ENCODE measurements at places on chromosomes 1 and 21.

DNA sequence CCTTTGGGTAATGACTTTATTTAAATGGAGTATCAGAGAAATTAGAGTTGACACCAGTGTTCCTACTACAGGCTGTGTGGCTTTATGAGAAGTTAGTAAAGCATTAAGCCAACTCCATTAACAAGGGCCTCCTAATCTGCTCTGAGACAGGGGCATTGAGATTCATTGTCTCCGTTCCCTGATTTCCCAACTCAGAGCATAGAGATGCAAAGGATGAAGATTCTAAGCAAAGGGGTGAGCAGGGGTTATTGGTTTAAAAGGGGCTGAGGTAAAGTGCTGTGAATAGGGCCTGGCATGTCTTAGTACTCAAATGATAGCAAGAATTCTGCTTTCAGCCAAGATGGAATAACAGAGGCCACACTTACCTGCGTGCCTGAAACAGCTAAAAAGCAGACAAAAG is 428.4 kb downstream of the PTPRU start:
- DNase-seq = no peak

GRCh38 chr1:25661043-25661815 is 44.6 kb downstream of the MAN1C1 start:
- no peak for DNase-seq

- no peak for DNase-seq
Observed at GRCh38 chr21:42672699-42673458, 19.5 kb downstream of the PDE9A start.

DNA sequence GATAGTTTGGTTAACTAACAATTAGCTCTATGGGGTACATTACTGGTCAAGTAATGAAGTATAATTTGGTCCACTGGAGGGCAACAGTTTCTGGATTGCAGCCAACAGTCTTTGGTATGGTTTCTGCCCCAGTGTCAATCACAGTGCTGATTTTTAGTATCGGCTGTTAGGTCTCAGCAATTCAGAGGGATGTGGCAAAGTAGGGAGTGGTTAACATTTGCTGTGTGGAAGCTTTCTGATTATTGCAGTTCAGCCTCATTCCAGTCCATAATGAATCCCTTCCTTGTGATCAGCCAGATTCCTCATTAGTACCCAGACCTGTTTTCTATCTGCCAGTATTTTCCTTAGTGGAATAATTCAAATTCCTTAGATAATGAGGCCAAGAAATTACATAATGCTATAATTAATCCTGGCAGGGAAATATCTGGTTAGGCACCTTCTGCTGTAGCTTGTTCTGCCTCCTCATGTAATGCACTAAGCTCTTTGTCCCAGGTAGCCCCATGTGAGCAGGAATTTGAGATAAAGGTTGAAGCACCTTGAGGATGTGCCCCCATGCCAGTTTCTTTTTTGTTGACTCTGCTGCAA is 14.0 kb downstream of the F3 start:
- DNase-seq = no peak

- no peak for DNase-seq
Observed at GRCh38 chr1:181135437-181135731, 46.9 kb downstream of the IER5 start.

DNA sequence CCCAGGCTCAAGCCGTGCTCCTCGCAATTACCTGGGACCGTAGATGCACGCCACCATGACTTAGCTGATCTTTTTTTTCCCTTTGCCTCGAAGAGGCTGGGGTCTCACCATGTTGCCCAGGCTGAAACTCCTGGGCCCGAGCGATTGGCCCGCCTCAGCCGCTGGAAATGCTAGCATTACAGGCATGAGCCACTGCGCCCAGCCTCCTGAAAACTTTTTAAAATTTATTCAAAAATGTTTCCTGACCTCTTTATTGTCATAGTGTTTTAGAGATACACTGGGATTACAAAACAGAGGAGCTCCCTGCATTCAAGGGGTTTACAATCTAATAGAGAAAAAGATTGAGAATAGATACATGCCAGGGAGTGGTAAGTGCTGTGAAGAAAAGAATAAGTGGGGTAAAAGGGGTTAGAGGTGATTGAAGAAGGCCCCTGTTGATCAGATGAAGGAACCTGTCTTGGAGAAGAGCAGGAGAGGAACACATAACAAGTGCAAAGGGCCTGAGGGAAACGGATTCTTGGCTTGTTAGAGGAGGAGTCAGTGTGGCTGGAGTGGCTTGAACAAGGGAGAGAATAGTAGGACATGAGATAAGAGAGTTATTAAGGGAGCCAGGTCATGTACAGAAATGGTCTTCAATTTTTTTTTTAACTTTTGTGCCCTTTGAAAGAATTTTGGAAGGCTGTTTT is 1.7 kb upstream of the TRIM33 start:
- DNase-seq = no peak

GRCh38 chr1:185440877-185441276 is 123.8 kb upstream of the IVNS1ABP start:
- DNase-seq = no peak

- DNase-seq = no peak
Observed at GRCh38 chr1:23732363-23733224, 10.7 kb upstream of the ELOA start.

DNA sequence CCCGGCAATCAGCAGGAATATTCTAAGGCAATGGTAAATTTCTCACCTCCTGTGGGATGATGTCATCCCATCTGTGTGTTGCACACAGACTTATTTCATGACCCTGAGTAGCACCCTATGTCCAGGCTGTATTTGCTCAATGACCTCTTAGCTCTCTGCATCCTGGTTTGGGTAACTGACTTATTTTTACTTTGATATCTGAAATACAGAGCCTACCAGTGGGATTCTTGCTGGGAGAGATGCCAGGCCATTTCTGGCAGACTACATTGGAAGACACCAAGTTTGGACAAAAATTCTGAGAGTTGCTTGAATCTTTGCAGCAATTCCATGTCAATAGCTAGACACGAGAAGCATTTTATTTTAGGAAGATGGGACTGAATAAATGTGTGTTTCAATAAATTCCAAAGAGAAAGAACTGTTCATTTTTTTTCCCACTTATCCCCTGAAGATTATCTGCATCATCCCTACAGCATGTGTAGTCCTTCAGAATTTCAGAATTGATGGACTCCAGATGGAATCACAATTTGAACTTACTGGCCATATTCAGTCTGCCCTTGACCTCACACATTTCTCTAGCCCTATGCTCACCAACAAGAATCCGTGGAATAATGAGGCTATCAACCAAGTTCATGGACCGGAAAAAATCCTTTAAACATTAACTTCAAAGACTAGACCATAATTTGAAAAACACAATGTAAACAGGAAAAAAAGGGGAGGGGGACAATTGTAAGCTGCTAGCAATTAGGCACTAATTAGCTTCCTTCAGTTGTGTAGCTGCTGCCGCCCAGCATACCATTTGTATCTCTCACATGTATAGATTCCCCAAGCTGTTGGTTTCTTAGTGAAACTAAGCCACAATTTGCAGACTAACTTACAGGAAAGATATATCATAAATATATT is 226.5 kb downstream of the HMCN1 start:
- no peak for DNase-seq

GRCh38 chr1:160251687-160252526 is 10.4 kb downstream of the DCAF8 start:
- peak; percentile 2 for DNase-seq

DNA sequence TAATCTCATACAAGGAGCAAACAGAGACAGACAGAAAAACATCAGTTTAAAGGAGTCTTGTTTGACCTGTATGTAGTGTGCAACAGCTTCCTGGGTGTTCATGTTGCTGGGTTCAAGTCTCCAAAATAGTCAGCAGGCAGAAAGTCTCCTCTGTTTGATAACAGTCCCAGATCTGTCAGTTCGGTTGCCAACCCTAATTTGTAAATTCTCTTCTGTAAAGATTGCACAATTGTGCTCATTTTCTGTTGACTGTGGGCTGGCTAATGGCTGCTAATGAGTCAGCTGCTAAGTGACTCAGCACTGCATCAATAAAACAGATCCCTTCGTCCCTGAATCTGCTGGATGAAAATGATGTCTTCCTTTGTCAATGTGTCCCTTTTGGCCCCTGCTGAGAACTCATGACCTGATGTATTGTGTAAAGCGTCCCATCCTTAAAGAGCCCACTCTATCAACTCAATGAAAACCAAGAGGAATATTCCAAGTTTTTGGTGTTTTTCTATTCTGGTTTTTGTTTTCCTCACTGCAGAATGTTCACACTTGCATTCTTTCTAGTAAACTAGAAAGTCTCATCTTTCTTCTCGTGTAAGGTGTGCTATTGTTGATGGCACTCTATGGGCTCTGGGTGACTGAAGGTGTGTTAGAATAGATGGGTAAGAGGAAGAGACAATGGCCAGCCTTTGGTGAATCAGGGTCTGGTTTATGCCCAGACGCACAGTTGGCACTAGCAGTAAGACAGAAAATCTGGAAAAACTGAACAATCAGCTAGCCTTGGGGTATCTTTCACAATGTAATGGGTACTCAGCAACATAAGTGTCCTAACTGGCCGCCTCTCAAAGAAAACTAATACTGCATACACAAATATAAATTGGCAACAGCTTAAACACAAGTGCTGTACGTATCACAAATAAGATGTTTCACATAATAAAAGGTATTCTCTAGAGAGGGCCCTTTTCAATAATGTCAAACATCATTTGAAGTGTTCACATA is 75.1 kb upstream of the SIPA1L2 start:
- DNase-seq = no peak

- DNase-seq = peak; percentile 93
Observed at GRCh38 chr1:151254217-151255213, at the start of gene PSMD4. Gene PSMD4 (plus strand): TSS chr1:151254734. CDS start chr1:151254783, 49 bp downstream.

- DNase-seq = no peak
Observed at GRCh38 chr1:207333620-207334019, 12.1 kb downstream of the CD55 start.

DNA sequence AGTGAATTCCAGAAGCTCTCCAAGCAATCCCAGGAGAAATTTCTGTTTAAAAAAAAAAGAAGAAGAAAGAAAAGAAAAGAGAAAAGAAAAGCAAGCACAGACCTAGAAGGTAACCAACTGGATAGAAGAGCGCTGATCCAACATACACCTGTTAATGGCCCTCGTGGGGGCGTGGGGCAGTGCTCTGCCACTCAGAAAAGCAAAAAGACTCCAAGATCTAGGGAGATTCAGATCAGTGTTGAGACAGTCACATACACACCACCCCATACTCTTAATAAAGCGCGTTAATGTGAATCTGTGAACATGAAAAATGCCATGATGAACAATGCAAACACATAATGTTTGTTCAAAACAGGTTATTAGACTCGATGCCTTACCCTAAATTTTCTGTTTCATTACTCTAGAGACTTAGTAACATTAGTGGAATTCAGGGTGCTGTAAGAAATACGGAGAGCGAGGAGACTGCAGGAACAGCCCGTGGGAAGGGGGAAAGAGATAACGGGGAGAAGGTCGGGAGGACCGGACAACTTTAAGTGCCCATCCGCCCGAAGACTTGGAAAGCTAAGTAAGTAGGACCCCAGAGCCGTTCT is 406 bp downstream of the NME7 start:
- DNase-seq = peak; percentile 33

DNA sequence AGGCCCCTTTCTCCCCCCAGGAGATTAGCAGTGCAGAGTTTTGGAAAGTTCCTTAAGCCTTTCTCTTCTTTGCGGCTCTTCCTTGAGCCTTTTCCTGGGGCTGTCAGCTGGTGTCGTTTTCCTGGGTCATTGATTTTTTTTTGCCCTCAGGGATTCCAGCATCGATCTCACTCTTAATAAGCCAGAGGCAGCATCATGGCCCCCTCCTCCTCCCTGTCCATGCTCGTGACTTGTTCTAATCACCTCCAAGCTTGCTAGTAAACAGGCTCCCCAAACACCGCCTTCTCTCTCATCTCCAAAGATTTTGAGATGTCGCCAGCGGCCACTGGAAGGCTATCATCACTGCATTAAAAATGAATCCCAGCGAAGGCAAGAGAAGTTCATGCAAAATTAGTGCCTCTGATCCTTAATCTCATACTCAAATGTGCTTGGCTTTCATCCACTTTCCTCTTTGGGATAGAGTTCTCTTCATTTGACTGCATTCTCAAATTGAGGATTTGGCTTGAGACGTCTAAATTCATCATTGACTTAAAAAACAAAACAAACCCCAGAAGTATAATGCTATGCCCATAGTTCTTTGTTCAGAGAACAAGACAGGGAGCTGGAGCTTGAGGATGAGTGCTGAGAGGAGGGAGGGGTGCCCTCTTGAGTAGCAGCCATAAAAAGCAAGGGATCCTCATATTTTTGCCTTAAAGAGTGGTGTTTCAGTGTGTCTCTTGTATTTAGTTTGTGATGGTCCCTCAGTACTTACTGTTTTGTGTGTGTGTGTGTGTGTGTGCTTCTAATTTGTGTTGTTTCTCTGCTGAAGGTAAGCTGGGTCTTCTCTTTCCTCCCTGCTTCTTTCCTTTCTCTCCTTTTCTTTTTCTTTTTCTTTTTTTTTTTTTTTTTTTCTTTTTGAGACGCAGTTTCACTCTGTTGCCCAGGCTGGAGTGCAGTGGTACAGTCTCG is 3.2 kb downstream of the EVA1C start:
- no peak for DNase-seq

DNA sequence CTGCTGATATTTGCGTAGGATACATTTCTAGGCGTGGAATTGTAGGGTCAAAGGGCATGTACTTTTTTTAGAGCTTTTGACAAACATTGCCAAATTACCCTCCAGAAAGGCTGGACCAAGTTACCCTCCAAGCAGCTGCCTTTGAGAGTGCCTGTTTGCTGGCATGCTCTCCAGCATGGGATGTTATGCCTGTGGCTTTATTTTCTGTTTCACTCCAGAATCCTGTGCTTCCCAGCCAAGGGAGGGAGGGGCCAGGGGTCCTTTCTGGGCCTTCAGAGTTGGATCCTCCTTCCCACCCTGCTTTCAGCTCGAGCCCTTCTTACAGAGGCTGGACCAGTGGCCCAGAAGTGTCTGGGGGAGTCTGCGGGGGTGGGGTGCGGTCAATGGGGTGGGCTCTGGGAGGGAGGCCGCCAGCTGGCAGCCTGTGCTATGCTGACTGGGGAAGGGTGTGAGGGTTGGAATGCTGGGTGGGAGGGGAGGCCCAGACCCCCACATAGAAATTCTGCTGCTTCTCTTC is 81.2 kb downstream of the EPHB2 start:
- DNase-seq = no peak

DNA sequence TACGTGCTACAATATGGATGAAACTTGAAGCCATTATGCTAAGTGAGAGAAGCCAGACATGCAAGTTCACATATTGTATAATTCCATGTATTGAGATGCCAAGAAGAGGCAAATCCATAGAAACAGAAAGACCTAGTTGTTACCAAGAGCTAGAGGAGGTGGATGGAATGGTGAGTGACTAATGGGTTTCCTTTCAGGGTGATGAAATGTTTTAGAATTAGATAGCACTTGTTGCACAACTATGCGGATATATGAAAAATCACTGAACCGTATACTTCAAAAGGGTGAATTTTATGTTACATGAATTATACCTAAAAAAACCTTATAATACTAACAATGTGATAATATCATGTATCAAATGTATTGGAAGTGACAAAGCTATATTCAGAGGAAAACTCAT is 18.1 kb downstream of the EPHA10 start:
- no peak for DNase-seq

- DNase-seq = no peak
Observed at GRCh38 chr1:213122514-213122929, 71.5 kb downstream of the RPS6KC1 start.

- DNase-seq = no peak
Observed at GRCh38 chr1:192357924-192358323, 41.1 kb downstream of the RGS21 start.

GRCh38 chr1:174726167-174726879 is 273.4 kb upstream of the CACYBP start:
- DNase-seq = no peak
